Activated CD4-positive, alpha-beta T cell treated with anti-CD3 and anti-CD28 coated beads, Interleukin-2, amount 50 U/mL, for 1 hour (primary cell): ENCODE measurements at places on chromosomes 4 and X.

GRCh38 chrX:103919270-103919637 lies 43.2 kb upstream of the TMSB15B start:
- peak; percentile 3 for DNase-seq

DNA sequence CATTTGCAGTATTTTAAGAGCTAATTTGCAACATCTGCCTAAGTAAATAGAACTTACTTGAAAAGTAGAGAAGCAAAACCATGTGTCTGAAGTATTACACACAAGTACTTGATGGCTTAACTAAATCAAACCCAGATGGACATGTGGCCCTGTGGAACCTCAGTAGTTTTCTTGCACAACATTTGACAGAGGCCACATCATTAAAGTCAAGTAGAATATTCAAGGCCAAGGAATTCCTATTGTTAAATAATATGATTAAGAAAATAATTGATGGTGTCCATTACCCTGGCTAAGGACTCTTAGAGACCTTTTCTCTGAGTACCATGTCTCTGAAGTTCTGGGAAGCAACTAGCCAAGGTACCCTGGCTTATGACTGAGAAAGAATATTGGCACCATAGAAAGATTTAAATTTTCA lies 135.4 kb upstream of the OTUD4 start:
- no peak for DNase-seq

- DNase-seq = no peak
Observed at GRCh38 chr4:76624241-76624681, 189.2 kb downstream of the SHROOM3 start.

- no peak for DNase-seq
Observed at GRCh38 chr4:188550296-188550695, 411.1 kb downstream of the TRIML1 start.

GRCh38 chrX:48531358-48531959 lies 8.1 kb upstream of the TBC1D25 start:
- DNase-seq = no peak

GRCh38 chr4:135917011-135917410 lies 1615.3 kb downstream of the PCDH18 start:
- no peak for DNase-seq

DNA sequence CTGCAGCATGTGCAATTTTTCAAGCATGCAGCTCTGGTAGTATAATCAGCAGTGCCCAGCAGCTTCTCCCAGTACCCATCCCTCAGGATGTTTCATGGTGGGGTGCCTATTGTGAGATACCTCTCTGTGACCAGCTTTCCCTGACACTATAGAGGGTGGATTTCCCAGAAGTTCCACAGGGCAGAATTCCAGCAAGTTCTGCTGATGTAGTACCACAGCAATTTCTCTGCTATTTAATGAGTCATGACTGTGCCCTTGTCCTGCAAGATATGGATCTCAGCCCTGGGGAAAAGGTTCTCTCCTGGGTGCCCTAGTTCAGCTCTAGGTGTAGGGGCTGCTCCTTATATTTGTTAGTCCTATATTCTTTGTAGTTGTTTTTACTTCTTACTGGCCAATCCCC lies 174.8 kb downstream of the ENOX2 start:
- no peak for DNase-seq

DNA sequence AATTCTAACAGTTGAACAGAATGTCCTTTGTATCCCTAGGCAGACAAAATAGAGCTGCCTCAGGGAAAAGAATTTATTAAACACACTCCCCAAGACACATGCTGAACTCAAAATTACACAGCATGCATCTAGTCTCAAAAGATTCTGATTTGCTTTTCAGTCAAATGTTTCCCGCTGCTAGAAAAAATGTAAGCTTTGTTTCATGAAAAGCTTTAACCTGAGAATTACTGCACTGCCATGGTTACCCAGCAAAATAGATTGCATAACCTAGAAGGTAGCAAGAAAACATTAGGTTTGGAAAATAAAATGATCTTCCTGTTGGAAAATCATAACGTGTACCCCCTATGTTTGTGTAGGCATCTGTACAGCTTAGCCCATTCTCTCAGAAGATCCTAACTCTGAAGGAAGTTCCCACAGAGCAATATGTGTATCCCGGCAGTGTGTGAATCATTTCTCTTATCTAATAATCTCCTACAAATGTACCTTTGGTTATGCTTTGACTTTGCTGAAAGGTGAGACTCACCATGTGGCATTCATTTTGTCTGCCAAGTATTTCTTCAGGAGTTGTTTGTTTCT lies 646.9 kb downstream of the STPG2 start:
- no peak for DNase-seq

- no peak for DNase-seq
Observed at GRCh38 chr4:24076811-24077210, 187.0 kb upstream of the PPARGC1A start.

- DNase-seq = no peak
Observed at GRCh38 chrX:71184803-71185495, 38.1 kb upstream of the GJB1 start.

- DNase-seq = no peak
Observed at GRCh38 chrX:55201930-55202579, 18.1 kb upstream of the PAGE5 start.

- DNase-seq = no peak
Observed at GRCh38 chr4:1715002-1715758, 3.1 kb upstream of the SLBP start.

GRCh38 chrX:32780109-32780508 lies 431.2 kb downstream of the DMD start:
- no peak for DNase-seq

DNA sequence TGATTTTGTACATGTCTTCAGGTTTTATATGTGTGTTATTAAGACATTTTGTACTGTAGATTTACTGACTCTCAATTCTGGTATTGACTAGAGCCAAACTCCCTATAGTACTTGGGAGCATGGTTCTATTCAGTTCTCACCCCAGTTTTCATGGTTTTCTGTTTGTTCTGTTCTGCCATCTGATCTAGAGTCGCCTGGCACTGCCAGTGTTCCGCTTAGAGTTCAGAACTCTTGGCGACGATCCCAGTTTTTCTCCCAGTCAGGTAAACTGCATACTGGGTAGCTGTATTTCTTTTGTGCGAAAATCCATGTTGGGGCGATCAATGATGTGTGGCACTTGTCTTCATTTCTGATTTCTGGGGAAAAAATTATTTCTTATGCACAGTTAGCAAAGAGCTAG lies 78.0 kb downstream of the PHOX2B start:
- DNase-seq = no peak

- DNase-seq = no peak
Observed at GRCh38 chr4:74339501-74339900, 25.4 kb upstream of the EREG start.

- no peak for DNase-seq
Observed at GRCh38 chrX:17984415-17984814, 123.3 kb upstream of the RAI2 start.

GRCh38 chr4:169707958-169708643 lies 49.6 kb downstream of the HPF1 start:
- DNase-seq = no peak

DNA sequence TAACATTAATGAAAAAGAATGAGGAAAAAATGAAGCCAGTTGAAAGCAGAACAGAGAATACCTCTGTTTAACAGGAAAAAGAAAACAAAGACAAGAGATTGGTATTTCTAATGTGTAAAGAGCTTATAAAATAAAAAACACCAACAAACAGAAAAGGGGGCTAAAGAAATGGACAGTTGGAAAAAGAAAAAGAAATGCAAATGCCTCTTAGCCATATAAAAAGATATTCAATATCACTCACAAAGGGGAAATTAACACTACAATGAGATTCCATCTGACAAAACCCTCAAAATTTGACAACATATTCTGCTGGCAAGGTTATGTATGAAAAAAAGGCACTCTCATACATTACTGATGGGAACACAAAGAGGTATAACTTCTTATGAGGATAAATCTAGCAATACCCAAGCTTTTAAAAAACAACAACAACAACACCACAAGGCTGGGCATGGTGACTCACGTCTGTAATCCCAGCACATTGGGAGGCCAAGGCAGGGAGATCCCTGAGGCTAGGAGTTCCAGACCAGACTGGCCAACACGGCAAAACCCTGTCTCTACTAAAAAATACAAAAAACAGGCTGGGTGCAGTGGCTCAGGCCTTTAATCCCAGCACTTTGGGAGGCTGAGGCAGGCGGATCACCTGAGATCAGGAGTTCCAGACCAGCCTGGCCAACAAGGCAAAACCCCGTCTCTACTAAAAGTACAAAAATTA lies 75.8 kb downstream of the FRYL start:
- no peak for DNase-seq

DNA sequence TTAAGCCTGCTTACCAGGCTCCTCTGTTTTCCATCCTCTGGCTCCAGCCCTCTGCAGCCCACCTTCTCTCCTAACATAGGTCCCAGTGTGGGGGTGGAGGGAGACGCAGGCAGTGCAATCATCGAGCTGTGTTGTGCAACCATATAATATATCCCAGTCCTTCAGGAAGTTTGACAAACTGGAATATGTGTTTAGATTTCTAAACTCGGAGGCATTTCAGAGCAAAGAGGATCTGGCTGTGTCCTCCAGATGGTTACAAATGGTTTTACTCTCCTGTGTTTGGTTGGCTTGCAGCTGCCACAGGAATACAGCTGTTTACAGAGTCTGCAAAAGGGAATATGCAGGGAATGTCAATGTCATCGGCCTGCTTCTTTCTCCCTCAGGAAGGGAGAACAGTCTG lies 195.3 kb upstream of the LNX1 start:
- no peak for DNase-seq

GRCh38 chr4:121183361-121183760 lies 19.2 kb upstream of the TNIP3 start:
- DNase-seq = no peak

DNA sequence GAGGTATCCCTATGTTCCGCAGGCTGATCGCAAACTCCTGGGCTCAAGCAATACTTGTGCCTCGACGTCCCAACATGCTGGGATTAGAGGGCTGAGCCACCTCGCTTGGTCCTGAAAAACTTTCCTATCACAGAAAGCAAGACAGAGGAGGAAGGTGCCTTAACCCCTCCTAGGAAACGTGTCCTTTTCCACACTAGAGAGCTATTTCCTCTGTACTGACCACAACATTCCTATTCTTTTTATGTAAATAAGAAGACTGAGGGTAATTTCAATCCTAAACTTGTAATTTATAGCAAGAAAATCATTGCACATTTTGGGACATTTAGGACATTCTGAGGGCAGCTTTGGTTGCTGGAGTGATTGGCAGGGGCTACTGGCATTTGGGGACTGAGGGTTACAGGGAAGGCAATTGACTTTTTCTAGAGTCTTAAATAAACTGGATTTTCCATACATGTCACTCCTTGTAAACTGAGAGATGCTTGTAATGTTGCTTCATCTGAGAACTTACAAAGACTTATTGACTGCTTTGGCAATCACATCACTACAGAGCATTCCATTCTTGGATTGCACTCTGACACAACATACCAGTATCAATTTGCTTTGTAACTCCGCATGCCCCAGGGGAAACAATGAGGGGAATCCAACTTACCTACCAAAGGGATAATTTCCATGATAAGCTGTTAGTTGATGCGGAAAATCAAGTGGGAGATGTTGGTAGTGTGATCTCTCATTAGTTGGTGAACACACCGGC lies 15.6 kb downstream of the XAGE3 start:
- no peak for DNase-seq

GRCh38 chrX:52576474-52576873 lies 59.6 kb upstream of the XAGE1B start:
- no peak for DNase-seq

DNA sequence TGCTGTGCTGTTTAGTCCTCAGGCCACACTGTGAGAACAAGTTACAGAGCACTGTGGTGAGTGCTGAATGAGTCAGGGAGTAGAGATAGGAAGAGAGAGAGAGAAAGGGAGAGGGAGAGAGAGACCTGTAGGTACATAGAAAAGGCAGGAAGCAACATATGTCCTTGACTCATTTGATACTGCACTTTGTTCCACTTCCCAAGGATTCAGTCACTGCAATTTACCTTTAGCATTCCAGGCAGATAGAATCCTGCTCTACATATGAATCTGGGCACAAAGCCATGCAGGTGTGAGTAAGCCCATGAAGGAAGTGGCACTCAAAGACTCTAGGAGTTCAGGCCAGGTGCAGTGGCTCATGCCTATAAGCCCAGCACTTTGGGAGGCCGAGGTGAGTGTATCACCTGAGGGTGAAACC lies 1.0 kb upstream of the DAPP1 start:
- no peak for DNase-seq

DNA sequence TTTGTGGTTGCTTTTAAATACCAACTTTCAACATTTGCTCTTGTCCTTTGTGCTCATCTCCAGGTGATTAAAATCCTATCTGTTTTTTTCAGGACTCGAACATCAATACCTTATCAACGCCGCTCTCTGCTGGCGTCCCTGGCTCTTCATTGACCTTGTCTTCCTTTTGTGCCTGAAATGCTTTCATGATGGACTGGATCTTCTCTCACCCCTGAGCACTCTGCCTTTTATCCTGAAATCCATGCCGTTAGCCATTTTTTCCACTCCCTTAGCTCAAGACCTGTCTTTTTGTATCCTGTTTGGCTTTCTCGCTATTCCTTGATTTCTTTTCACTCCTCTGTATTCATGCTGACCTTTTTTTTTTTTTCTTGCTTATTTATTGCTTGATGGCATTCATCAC lies 549.5 kb upstream of the CPEB2 start:
- no peak for DNase-seq

DNA sequence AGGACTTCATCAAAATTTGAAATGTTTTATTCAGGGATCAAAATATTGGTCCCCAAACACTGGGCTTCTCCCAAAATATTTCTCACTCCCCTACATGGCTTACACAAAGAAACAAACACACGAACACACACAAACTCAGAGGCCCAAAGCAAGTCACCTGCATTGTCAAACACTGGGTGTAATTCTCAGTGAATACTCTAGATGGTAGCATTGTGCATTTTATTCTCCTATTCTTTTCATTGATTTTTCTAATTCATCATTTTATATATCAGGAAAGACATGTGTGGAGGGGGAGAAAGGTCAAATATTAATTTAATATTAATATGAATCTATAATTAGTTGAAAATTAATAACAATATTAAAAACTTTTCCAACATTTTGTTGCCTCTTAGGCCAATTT lies 72.3 kb upstream of the TNMD start:
- no peak for DNase-seq

GRCh38 chr4:136355970-136356369 lies 1176.3 kb downstream of the PCDH18 start:
- no peak for DNase-seq

DNA sequence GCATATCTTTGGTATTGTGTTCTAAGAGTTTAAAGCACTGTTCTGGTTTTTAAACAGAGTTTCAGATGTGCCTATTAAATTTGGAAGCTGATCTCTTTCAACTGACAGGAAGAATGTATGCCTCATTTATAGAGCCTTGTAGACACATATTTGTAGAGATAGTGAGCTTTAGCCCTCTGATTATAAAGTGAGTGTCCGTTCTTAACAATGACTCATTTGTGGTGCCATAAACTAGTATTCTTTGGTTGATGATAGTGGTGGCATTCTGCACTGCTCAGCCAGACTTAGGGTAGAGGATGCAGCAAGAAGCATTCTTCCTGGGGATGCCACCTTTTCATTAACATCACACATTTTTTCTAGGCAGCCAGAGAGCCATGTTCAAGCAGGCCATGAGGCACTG lies 121.7 kb downstream of the TLL1 start:
- DNase-seq = no peak

- no peak for DNase-seq
Observed at GRCh38 chr4:133776503-133776902, 425.1 kb downstream of the PABPC4L start.

- peak; percentile 27 for DNase-seq
Observed at GRCh38 chrX:17654116-17654515, 83.2 kb upstream of the SCML1 start.
